Stimulated activated CD8-positive, alpha-beta memory T cell treated with anti-CD3 and anti-CD28 coated beads, Interleukin-12 subunit alpha, Interleukin-12 subunit beta, amount 100 ng/mL, for 1 hour (primary cell): ENCODE measurements at places on chromosomes 16 and 17.

- no peak for DNase-seq
Measured at GRCh38 chr16:22317625-22318024, 20.4 kb downstream of the POLR3E start.

DNA sequence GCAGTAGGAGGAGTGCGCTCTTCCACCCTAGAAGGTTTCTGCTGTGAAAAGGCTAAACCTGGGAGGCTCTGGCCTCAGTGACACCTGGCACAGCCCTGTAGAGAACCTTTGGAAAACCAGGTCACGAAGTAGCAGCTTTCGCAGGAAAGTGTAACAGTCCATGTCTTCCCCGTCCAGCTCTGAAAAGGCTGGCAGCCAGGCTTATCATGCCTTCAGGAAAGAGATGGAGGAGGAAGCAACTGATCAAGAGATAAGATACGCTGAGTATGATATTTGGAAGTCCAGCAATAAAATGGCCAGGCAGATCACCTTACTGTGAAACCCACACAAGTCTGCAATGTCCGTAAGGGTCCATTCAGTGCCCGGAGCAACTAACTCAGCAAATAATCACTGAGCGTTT is 22.3 kb downstream of the TUBD1 start:
- no peak for DNase-seq

- no peak for DNase-seq
Measured at GRCh38 chr17:34443619-34444469, 80.8 kb upstream of the CCL1 start.

- DNase-seq, result no peak
Measured at GRCh38 chr17:58621174-58621573, 70.7 kb downstream of the TEX14 start.

DNA sequence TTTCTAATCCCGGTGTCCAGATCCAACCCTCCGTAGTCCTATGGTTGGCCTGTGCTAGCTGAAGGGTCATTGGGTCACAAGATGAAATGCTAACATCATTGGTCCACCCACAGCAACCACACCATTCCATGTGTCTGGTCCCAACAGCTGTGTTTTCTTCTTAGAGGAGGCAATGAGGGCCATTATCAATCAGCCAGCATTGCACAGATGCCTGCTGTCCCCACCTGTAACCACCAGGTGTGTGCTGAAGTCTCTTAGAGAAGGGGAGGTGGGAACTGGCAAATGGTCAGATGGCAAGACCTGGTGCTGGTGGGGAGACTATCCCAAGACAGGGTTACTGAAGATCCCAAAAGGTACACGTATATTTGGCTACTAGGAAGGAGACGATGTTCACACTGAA is 37.4 kb downstream of the HIC1 start:
- DNase-seq, result no peak

DNA sequence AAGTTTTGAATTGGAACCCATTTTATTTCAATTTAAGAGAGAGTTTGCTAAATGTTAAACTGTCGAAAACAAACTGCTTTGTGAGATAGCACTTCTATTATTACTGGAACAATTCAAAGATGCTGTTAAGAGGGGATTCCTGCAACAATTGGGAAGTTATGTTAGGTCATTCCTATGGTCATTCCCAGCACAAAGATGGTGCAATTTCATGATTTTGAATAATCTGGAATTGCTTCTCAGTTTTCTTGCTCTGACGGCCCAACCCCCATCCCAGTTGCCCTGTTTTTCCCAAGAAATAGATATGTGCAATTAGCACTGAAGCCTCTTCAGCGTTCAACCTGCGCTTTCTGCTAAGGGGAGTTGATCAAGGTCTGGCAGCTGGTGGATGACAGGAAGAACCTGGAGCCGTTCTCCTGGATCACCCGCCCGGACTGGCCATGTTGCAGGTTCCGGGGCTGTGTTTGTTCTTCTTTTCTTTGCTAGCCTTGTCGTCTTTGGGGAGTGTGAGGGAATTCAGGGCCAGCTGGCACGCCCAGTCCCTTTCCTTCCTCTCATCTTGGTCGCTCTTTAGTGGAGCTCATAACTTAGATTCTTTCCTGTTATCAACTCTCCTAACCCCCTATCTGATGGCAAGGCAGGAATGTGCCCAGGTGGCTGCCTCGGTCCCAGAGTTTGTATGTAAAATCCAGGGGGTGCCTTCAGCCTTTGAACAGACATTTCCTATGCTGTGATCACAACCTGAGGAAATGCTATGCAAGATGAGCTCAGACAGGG is 29.0 kb upstream of the IRF8 start:
- no peak for DNase-seq

- DNase-seq, result no peak
Measured at GRCh38 chr17:38545531-38546225, 60.1 kb downstream of the SRCIN1 start.

DNA sequence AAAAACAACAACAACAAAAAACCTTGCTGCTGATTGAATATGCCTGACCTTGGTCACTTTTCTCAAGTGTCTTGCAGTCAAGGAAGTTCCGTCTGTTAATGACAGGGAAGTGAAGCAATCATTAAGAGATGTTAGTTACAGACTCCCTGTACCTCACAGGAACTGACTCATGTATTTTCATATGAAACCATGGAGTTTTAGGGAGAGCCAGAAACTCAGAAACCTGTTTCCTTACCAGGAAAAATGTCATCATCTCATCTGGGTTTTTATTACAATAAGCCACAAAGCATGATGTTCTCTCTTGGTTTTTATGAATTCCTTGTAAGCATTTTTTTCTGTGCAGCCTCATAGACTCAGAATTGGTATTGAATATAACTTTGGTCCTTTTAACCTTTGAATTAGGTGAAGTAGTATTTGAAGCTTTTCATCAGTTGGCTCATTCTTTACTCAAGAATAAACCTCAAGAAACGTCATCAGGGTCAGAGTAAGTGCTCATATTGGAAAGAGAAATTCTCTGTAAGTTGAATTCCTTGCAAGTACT is 10.3 kb downstream of the LYRM1 start:
- no peak for DNase-seq

DNA sequence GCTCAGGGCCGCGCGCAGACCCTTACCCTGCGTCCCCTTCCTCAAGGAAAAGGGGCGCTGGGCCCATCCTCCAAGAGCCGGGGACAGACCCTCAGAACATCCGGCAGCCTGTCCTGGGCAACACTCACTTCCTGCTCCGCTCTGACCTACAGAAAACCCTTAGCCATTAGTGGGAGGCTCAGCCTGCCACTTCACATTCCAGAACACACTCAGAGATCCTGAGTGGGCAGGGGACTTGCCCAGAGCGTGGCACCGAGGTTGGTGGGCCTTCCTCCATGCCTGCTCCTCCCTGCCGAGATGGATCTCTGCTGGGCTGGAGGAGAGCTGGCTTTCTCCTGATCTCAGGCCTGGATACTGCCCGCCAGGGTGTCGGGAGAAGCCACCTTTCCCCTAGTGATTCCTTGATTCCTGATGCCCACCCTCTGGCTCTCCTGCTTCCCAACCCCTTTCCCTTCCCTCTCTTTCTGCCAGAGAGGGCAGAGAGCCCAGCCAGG is 1.5 kb downstream of the SCARF1 start:
- DNase-seq, result no peak

DNA sequence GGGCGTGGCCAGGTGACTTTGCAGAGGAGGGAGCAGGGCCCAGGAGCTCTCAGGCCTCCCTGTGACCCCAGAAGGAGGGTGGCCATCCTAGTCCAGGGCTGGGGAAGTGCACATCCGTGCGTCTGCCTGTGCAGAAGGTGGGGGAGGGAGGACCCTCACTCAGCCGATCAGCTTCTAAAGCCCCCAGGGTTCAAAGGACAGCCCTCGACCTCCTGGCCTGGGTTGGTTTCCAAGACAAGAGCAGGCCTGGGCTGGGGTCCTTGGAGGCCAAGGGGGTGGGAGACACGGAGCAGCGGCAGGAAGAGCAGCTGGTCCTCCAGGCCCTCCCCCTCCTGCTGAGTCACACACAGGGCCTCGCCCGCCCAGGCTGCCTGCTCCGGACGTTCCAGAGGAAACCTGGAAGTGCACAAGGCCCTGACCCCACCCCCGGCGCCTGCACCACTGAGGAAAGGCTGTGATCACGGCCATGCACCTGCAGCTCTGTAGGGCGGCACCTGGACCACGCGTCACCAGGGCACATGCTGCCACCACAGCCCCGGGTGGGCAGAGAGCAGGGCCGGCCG is 67.1 kb upstream of the ZNF469 start:
- no peak for DNase-seq

- no peak for DNase-seq
Measured at GRCh38 chr17:51778842-51779241, 379.7 kb downstream of the CA10 start.

GRCh38 chr16:20104563-20105183 is 31.0 kb upstream of the GPR139 start:
- DNase-seq, result no peak

GRCh38 chr16:11198828-11199227 is 57.2 kb downstream of the SOCS1 start:
- no peak for DNase-seq
